ENCODE measurements at places on chromosomes 11 and 22.
A peak's percentile ranks its signal among the peaks of the same experiment; 100 is the strongest.

DNA sequence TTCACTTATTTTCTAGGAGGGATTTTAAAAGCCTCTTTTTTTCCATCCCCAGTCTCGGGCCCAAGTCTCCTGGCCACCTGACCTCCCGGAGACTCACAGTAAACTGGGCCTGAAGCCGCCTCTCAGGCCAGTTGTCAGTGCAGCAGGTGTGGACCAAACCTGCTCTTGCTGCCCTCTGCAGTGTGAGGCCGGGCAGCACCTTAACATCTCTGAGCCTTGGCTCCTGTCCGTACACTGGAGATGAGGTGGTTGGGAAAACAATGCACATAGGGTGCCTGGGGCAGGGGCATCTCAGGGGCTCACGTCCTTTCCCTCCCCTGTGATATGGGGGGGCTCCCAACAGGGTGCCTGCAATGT is 45.1 kb downstream of the PHF21B start:
- no peak for DNase-seq

DNA sequence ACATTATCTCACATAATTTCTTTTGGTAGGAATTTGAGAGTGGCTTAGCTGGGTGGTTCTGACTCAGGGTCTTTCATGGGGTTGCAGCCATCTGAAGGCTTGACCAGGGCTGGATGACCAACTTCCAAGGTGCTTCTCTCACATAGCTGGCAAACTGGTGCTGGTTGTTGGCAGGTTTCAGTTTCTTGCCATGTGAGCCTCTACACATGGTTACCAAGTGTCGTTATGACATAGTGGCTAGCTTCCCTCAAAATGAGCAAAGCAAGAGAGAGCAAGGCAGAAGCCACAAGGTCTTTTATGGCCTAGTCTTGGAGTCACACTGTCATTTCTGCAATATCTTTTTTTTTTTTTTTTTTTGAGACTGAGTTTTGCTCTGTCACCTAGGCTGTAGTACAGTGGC is 4.2 kb upstream of the TFIP11 start:
- DNase-seq = no peak

GRCh38 chr11:125070699-125071254 is 7.7 kb downstream of the SLC37A2 start:
- peak; percentile 45 for DNase-seq

DNA sequence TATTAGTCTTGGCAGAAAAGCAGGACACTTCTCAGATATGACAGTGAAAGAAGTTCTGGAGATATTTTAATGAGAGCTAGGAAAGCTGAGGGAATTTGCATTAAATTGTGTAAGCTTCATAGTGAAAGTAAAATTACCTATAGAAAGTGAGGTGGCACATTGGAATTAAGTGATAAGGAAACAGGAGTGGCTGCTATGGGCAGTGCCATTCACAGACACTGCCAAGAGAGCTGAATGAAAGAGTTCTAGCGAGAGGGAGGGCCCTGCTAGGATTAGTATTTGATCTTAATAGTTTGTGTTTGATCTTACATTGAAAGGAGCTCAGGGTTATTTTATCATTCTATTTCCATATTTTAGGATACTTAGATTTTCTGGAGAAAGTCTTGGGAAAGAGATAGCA is 351.9 kb downstream of the DDX10 start:
- DNase-seq = no peak

DNA sequence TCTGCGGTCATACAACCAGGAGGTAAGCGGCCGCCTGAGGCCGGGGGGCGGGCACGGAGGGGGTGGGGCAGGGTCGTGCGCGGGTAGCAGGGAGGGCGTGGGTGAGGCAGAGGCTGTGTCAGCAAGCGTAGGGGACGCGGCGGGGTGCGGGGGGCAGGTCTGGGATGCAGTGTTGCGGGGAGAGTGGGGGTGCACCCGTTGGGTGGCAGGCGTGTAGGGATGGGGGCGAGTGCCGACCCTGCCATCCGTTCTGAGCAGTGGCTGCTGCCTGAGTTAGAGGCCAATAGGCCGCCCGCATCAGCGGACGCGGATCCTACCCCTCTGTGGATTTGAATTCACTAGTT is 1.4 kb downstream of the RIC8A start:
- no peak for DNase-seq

- no peak for DNase-seq
Observed at GRCh38 chr22:49506010-49506400, 321.7 kb downstream of the BRD1 start.

DNA sequence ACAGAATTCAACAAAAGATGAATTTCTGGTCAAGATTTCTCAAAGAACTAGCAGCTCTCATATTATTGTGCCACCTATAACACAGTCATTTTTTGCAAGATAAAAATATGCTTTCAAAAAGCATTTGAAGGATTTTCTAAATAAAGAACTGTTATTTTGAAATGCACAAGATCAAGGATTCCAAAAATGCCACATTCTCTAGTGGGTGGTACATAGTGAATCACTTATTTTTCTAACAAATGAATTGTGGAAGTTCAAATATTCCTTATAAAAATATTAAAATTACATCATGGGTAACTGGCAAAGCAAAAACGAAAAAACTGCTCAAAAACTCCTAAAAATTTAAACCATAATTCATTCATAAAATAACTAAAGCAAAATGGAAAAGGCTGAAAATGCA is 2.1 kb downstream of the RNF141 start:
- DNase-seq = no peak

DNA sequence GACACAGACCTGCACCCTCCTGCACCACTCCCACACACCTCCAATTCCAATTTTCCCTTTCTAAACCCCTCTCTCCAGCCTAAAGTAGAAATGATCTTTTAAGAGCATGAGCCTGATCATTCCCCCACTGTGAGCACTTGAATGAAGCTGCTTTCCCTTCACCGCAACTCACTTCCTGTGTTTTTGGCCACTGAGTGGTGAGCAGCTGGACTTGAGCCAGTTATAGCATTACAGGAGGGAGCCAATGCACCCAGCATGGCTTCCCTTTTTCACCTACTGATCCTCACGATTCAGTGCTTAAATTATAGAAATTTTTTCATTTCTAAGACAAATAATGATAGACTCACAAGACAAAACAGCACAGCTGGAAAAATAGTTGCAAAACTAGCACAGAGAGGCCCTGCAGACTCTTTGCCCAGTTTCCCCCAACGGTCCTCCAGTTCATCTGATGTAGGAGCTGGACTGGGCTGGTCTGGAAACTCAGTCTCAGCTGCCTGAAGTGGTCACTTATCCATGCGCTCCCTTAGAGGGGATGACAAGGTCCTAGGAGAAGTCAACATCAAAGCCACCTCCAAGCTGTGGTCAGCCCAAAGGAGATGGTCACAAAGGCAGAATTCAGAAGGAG is 9.7 kb upstream of the APOL4 start:
- DNase-seq = no peak

GRCh38 chr11:122123263-122123929 is 7.4 kb upstream of the BLID start:
- no peak for DNase-seq

DNA sequence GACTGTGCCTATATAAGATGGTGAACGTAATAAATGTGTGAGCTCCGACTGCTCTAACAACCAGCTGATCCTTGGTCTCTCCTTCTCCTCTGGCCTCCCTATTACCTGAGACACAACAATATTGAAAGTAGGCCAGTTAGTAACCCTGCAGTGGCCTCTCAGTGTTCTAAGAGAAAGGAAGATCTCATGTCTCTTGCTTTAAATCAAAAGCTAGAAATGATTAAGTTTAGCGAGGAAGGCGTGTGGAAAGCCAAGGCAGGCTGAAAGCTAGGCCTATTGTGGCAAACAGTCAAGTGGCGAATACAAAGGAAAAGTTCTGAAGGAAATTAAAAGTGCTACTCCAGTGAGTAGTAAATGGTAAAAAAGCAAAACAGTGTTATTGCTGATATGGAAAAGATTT is 39.5 kb downstream of the HIPK3 start:
- no peak for DNase-seq

DNA sequence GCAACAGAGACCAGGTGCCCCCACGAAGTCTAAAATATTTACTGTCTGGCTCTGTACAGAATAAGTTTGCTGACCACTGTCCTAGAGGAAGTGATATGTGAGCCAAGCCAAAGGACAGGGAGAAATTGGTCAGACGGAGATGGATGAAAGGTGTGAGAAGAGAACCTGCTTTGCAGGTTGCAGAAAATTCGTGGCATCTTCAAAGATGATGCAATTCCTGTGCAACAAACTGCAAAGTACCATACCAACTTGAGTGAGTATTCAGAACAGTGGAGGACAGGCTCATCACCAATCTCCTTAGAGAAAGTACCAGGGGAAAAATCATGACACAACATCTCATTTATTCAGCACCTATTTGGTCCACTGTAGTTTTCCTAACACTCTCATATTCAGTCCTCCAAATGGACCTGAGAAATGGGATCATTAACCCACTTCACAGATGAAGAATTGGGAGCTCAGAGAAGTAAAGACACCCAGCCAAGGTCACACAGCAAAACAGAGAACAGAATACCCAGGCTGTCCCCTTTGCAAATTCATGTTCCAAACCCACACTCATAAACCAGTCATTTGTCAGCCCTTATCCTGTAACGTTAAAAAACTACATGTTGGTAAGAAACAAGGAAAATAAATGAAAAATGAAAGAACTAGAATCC is 536.8 kb downstream of the MIAT start:
- no peak for DNase-seq

GRCh38 chr11:15793043-15793996 is 563.0 kb downstream of the SOX6 start:
- DNase-seq = peak; percentile 69

- DNase-seq = no peak
Observed at GRCh38 chr11:3614742-3615171, 27.0 kb downstream of the ART5 start.

GRCh38 chr11:33185756-33186155 is 24.5 kb upstream of the CSTF3 start:
- no peak for DNase-seq

DNA sequence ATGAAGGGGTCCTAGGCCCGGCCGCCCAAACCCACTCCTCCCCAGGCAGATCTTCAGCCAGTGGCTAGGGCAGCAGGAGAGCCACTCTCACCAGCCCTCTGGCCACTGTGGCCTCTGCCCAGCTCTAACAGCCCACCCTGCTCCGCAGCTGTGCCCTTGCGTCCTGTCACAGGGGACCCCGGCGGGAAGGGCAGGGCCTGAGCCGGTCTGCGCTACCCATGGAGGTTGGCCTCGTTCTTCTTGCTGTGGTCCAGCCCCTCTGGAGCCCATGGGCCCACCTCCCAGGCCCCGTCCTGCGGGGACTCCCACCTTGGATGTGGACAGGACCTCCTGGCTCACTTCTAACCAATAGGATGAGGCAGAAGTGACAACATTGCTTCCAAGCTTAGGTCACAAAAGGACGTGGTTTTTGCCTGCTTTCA is 38.3 kb upstream of the TH start:
- no peak for DNase-seq

- no peak for DNase-seq
Observed at GRCh38 chr22:38944653-38945052, 12.8 kb upstream of the APOBEC3A start.

DNA sequence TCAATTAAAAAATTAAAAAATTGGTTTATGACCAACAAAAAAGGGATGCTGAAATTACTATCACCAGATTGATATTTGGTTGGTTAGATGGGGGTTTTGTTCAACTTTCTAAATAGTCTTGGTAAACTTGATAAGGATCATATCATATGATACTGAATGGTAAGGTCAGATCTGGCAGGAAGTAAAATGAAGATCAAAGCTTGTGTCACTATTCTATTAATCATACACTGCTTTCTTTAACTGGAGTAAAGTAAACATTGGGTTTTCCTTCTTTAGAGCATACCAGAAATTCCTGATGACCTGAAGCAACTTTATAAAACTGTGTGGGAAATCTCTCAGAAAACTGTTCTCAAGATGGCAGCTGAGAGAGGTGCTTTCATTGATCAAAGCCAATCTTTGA is 40.2 kb downstream of the RRM1 start:
- DNase-seq = no peak

DNA sequence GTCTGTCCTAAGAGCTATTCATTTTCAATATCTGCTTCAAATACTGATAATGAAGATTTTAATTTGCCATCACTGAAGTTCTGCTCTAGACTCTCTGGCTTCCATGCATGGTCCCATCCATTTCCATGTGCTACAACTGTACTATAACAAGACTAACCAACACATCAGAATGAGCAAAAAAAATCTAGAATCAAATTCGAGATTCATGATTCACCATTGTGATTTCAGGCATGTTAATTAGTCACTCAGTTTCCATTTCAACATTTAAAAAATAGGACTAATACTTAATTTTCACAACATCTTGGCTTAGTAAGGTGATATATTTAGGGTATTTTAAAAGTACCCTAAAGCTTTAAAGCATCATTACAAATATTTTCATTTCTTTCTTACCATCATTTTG is 22.8 kb downstream of the PICALM start:
- DNase-seq = no peak

GRCh38 chr11:68164437-68164836 is 43.2 kb upstream of the CHKA start:
- no peak for DNase-seq

DNA sequence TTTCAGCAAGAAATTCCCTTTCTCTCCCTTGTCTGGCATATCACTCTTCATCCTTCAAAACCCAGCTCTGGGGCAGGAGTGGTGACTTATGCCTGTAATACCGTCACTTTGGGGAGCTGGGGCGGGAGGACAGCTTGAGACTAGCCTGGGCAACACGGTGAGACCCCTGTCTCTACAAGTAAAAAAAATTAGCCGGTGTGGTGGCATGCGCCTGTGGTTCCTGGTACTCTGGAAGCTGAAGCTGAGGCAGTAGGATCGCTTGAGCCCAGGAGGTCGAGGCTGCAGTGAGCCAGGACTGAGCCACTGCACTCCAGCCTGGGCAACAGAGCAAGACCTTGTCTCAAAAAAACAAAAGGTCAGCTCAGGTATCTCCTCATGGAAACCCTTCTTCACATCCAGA is 1.4 kb upstream of the RCE1 start:
- no peak for DNase-seq

Measured in keratinocyte (primary cell).